Daoy (cell line): ENCODE measurements at places on chromosomes 16 and 17. TPM values are rescaled to one million over a fixed set of nuclear protein-coding genes. Genes with fewer than 3 reads are reported as not detected.

DNA sequence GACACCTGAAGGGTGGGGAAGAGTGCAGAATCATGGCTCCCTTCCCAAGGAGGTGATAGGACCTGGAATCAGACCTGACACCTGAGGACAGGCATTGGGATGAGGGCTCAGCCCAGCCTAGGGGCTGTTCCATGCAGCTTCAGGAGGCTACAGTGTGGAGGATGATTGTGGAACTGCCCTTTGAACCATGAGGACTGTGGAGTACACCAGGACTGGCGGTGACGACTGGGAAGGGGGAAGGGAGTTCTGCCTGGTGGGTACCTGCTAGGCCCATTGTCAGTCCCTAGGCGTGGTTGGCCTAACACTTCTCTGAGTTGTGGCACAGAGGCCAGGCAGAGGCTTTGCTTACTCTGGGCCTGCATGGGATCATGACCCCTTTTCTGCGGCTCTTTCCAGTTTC lies 76.1 kb downstream of the MPRIP start:
- DNase-seq: no peak

GRCh38 chr17:69254187-69254586 lies 25.6 kb upstream of the ABCA10 start:
- no peak for DNase-seq

GRCh38 chr17:38590988-38591758 lies 14.6 kb downstream of the SRCIN1 start:
- peak; percentile 31 for DNase-seq

DNA sequence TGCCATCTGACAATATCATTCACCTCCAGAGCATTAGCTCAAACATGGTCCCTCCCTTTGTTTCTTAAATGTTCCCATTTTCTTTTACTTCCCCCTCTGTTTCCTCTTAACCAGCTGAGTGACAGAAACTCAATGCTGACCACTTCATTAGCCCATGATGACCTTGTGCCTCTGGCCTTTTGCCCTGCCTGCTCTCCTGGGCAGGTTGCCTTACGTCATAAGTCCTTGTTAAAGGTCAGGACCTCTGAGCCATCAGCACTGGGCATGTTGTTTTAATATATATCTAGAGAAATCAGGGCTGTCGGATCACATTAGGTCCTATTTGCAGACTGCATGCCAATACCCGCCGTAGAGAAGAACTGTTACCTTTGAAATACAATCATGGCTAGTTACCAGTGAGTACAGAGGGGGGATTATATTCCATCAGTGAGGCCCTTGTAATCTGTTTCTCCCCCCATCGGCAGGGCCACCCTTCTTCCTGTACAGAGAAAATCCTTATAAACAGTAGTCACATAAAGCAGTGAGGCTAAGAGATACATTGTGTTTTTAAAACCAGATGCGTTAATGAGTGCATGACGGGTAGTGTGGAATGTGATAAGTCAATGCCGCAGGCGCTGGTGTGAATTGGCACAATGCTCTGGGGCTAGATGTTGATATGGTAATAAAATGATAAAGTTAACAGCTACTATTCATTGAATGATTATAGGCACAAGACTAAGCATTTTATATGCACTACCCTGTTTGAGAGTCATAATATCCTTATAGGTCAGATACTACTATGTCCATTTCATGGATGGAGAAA lies 94.3 kb upstream of the ZFHX3 start:
- DNase-seq: no peak

The KRTAP3-3 gene
- total RNA-seq: not detected in 2 replicates

The HOXB13 gene
- 2.5 and 3.2 TPM in 2 replicates for total RNA-seq

The TBC1D16 gene
- 20.3 and 26.5 TPM in 2 replicates for total RNA-seq

The GRAPL gene
- not detected in 2 replicates for total RNA-seq

- no peak for DNase-seq
Observed at GRCh38 chr17:8647202-8647601, 16.7 kb upstream of the MYH10 start.

DNA sequence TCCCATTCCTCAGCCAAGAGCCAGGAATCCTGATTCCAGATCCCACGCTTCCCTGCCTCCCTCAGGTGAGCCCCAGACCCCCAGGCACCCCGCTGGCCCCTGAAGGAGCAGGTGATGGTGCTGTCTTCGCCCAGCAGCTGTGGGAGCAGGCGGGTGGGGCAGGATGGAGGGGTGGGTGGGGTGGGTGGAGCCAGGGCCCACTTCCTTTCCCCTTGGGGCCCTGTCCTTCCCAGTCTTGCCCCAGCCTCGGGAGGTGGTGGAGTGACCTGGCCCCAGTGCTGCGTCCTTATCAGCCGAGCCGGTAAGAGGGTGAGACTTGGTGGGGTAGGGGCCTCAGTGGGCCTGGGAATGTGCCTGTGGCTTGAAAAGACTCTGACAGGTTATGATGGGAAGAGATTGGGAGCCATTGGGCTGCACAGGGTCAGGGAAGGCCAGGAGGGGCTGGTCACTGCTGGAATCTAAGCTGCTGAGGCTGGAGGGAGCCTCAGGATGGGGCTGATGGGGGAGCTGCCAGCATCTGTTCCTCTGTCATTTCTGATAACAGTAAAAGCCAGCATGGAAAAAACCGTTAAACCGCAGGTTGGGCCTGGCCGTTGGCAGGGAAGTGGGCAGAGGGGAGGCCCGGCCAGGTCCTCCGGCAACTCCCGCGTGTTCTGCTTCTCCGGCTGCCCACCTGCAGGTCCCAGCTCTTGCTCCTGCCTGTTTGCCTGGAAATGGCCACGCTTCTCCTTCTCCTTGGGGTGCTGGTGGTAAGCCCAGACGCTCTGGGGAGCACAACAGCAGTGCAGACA lies at the start of gene SPN:
Gene SPN, plus strand, starts transcription at position 232 of the 791 bp plus-strand sequence. Its CDS starts 482 bp downstream, at position 714.
- no peak for DNase-seq

GRCh38 chr17:64786337-64786736 lies 124.2 kb upstream of the SMURF2 start:
- no peak for DNase-seq

GRCh38 chr17:15388356-15389041 lies 47.1 kb upstream of the TEKT3 start:
- DNase-seq: no peak

- DNase-seq: peak; percentile 22
Observed at GRCh38 chr17:65523411-65523810, 38.0 kb downstream of the AXIN2 start.

The CHST6 gene
- 0.30 and 0.51 TPM in 2 replicates for total RNA-seq

- DNase-seq: no peak
Observed at GRCh38 chr17:49727380-49727779, 19.6 kb upstream of the SLC35B1 start.

The KRTAP4-3 gene
- not detected in 2 replicates for total RNA-seq

The FOXJ1 gene
- total RNA-seq: not detected in 2 replicates

The PRSS27 gene
- total RNA-seq: 0.06 TPM in 1 of 2 replicates, not detected in the other

- DNase-seq: peak; percentile 23
Observed at GRCh38 chr16:84072014-84072413, 29.4 kb upstream of the SLC38A8 start.

The LYRM1 gene
- total RNA-seq: 42.1 and 59.4 TPM in 2 replicates

The KREMEN2 gene
- total RNA-seq: 0.39 and 1.3 TPM in 2 replicates

The ITGAD gene
- total RNA-seq: 0.06 TPM in 1 of 2 replicates, not detected in the other

The SMIM36 gene
- not detected in 2 replicates for total RNA-seq

The LYZL6 gene
- not detected in 2 replicates for total RNA-seq

- DNase-seq: no peak
Observed at GRCh38 chr17:70588003-70588402, 418.7 kb downstream of the KCNJ2 start.

- peak; percentile 88 for DNase-seq
Observed at GRCh38 chr17:73068322-73069153, 23.9 kb downstream of the SLC39A11 start.

DNA sequence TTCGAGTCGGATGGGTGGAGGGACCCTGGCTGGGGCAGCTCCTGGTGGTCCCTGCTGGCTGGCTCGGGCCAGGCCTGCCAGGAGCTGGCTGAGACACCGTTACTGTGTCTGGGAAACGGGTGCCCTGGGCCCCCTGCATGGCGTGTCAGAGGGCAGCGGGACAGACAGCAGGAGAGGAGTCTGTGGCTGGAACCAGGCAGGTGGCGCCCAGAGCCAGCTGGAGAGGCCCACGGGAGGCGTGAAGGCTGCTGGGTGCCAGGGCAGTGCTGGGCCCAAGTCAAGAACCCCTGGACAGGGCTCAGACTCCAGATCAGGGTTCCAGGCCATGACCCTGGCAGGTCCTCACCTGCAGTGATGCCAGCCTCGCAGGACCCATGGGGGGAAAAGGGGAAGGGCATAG lies 16.6 kb downstream of the SOX8 start:
- DNase-seq: no peak

DNA sequence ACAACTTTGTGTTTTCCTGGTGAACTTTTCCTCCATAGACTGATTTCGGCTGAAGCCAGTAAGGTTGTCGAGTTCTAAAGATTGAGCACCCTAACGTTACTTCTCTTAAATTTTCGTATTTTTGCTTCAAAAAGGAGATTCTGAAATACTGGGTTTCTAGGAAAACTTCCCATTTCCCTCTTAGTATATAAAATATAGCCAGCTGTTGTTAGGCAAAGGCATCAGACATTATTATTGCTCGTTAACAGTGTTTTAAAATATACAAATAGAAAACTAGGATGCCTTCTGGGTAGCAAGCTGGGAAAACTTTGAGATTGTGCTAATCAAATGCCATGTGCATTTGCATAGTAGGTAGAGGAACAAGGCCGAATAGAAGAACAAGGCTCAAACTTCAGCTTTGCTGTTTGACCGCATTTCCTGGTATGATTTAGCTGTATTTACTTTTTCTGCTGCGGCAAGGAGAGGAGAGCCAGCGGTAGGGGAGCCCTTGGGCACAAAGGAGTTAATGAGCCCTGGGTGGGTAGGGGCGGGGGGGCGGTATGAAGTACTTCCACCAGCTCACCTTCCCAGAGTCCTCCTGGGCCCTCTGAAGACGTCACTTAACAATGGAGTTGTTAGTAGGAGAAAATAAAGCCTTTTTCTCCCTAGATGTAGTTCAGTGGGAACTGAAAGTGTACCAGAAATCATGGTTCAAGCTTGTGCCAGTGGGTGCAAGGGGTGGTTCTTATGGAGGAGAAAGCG lies 151.9 kb downstream of the MSI2 start:
- DNase-seq: peak; percentile 4

DNA sequence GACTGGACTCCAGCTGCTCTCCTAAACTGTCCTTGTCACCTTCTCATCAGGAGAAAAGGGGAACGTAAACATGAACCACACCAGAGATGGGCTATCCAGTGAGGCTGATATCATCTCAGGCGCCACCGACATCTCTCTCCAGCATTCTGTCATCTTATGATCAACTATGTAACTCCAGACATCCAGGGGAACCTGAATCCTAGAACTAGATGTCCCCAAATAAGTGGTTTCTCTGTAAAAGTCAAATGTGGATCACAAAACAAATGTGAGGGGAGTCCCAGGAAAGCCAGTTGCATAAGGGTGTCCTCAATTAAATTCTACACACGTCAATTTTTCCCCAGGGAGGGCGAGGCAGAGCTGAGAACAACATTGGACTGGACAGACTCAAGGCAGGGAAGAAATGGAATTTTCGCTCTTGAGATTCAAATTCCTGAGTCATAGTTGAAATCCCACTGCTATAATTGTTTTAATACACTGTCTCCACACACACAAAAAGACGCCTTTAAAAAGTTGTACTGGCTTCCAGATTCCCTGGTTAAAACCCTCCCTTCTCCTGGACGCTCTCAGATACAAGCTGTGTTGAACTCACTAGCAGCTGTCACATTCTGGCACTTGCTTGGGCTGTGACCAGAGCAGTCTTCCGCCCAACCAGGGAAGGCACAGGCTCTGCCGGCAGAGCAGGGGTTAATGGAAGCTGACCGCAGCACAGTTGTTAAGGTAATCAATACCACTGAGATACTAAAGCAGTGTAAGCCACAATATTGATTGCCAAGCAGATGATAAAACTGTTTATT lies 62.6 kb downstream of the ZFHX3 start:
- DNase-seq: no peak

The RASL10B gene
- 0.39 and 3.5 TPM in 2 replicates for total RNA-seq

DNA sequence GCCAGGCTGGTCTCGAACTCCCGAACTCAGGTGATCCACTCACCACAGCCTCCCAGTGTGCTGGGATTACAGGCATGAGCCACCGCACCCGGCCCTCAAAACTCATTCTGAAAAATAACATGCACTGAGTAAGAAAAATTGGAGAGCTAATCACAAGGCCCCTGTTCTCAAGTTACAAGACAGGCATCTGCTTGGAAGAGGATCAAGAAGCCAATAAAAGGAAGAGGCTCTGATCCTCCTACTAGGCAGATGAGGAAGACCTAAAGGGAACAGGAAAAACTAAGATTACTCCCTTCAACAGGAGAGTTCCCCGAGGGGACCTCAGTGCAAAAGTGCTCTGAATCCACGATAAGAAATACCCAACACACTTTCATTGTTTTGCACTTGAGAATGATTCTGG lies 18.4 kb downstream of the BLMH start:
- DNase-seq: no peak

The TK2 gene
- total RNA-seq: 8.5 TPM in 2 replicates

GRCh38 chr17:73343168-73343634 lies 31.4 kb upstream of the CDC42EP4 start:
- peak; percentile 94 for DNase-seq

The CACNG3 gene
- total RNA-seq: not detected in 2 replicates

DNA sequence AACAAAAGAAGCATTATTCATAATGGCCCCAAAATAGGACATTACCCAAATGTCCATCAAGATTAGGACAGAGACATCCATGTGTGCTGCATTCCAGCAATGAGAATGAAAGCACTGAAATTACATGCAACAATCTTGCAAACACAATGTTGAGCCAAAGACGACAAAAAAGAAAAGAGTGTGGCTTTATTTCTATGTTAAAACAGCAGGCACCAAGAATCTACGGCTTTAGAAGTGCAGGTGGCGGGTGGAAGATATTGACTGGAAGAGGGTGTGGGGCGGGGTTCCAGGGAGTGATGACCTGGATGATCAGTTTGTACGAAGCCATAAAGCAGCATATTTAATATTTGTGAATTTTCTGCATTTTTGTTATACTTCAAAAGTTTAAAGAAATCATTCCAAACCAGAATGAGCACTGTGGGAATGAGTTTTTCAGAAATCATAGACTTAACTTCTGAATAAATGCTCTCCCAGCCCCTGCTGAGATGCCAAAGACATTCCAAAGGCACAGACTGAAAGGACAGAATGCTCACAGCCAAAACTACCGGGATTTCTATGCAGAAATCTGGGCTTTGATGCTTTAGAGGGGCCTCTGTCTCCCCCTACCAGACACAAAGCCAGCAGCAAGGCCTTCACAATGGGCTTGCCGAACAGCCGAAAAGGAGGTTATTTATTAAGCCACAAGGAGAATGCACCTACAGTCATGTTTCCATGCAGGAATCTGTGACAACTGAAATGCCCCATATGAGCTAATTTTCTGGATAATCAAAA lies 361.6 kb downstream of the GRIN2A start:
- DNase-seq: no peak

The ATP1B2 gene
- not detected in 2 replicates for total RNA-seq

DNA sequence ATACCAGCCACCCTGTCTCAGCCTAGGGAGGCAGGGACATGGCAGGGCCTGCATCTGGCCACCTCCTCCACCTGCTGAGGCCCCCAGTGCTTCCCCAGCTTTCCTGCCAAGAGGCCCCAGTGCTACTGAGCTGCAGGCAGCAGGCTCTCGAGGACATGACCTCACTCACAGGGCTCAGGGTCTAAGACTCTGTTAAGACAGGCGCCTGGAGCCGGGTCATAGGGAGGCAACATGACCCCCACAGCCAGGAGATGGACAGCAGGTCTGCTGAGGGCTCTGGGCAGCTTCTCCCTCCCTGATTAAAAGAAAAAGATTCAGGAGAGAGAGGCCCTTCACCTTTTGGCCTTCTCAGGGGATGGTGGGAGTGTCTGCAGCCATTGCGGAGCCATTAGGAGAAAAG lies 23.2 kb upstream of the FASN start:
- no peak for DNase-seq

The KRTAP1-4 gene
- total RNA-seq: not detected in 2 replicates

- DNase-seq: no peak
Observed at GRCh38 chr16:69554495-69554894, 11.3 kb upstream of the NFAT5 start.
